Esophagus muscularis mucosa (tissue), 4 donors: ENCODE measurements at places on chromosomes 6 and 20. TPM values are rescaled to one million over a fixed set of nuclear protein-coding genes. Genes with fewer than 3 reads are reported as not detected.

Gene LAMA2
- 123 TPM for total RNA-seq

Gene REM1
- 8.5 TPM for total RNA-seq

Gene RNF182
- total RNA-seq = 0.45 TPM

Gene ERGIC3
- 139 TPM for total RNA-seq

Gene RIMS4
- 1.8 TPM for total RNA-seq

Gene FAM83C
- not detected for total RNA-seq

Gene VSX1
- not detected for total RNA-seq

Gene TRIM10
- total RNA-seq = 0.42 TPM

Gene ZBTB22
- total RNA-seq = 24.2 TPM

Gene ZNF335
- total RNA-seq = 12.9 TPM

Gene SUMO4
- total RNA-seq = 0.58 TPM

Gene HSPA12B
- total RNA-seq = 22.2 TPM

Gene MACROD2
- 1.4 TPM for total RNA-seq

Gene SIRPD
- total RNA-seq = not detected

Gene TBXT
- not detected for total RNA-seq

Gene CCDC170
- 0.42 TPM for total RNA-seq

Gene PNPLA1
- total RNA-seq = 0.33 TPM

Gene BEND6
- total RNA-seq = 1.7 TPM
